Retinal pigment epithelial cell (primary cell): ENCODE measurements at places on chromosomes 6 and 20.

DNA sequence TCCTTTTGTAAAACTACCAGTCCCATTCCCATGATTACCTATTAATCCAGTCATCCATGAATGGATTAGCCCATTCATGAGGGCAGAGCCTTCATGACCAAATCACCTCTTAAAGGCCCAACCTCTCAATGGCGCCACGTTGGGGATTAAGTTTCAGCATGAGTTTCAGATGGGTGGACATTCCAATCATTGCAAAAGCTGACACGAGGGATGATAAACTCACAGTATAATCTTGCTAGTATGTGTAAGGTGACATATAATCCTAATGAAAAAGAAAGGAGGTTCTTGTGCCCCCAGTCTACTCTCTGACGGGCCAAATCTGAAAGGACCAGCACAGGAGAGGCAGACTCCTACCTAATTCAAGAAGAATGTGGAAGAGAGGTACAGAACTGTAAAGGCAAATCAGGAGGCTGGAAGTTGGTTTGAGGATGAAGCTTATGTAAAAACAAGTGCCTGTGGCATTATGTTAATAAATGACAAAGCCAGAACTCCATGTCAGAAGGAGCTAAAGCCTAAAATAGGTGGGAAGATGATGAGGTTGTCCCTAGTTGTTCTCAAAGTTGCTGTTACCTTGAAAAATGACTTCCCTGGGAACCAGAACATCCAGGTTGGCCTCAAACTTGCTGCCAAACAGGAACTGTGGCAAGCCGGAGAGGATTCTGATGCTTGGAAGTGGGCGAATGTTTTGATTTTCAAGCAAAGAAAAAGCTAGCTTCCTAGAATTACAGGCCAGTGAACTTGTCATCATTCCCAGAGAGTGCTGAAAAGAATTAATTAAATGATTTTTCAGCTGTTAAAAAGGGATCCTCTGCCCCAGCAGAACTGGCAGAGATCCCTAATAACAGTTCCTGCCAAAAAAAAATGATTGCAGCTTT lies 106.5 kb upstream of the TIAM2 start:
- DNase-seq, result peak; percentile 93

- DNase-seq, result no peak
Observed at GRCh38 chr6:163616452-163616851, 201.9 kb downstream of the QKI start.

DNA sequence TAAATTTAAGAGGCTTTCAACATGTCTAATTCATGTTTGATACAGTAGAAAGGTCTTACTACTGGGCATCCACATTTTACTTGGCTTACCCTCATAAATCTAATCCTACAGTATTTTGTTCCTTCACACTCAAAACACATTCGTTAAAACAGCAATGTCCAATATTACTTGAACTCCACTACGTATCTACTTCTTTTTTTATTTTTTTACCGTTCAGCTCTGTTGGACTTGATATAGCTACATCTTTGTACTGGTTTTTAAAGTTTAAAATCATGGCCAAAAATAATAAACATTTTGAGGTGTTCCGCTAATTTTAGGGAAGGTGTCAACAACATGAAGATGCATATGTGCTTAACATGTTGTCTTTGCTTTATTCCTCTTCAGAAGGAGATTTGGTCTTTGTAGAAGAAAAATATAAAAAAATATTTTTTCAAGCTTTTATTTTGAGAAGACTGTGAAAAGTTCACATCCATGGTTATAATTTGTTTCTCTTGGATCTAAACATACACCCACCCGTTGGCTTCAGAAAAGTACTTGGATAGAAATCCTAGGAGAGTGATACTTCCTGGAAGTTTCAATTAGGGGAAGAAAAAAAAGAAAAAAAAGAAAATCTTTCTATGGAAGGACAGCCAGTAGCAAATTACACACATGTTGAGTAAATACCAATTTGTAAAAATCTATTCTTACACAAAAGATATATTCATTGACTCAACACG lies 71.5 kb downstream of the EPB41L2 start:
- no peak for DNase-seq

DNA sequence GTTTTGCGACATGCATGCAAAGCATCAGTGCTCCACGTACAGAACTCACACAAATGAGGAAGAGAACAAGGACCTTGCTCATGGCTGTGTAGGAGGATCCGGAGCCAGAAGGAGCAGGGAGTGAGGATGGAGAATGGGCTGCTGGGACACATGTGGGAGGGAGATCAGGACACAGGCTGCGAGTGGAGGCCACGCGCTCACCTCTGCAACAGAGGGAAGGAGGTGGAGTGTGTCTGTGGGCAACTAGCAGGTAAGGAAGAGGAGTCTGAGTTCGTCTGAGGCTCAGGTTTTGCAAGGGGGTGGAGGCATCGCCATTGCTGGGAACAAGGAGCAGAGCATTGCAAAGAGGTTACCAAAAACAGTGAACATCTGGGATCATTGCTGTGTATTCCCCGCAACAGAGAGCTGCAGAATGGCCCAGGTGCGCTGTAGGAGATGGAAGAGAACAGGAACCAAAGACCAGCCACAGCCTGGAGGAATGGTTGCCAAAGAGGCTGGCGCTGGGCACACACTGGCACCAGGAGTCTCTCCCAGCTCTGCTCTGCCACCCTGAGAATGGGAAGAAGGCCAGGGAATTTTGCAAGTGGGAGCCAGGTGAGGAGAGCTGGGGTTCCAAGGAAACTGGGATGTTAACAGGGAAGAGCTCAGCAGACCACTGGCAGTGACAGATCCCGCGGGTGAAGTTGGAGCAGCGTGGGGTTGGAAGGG lies 90.0 kb upstream of the RPS6KA2 start:
- DNase-seq, result no peak

DNA sequence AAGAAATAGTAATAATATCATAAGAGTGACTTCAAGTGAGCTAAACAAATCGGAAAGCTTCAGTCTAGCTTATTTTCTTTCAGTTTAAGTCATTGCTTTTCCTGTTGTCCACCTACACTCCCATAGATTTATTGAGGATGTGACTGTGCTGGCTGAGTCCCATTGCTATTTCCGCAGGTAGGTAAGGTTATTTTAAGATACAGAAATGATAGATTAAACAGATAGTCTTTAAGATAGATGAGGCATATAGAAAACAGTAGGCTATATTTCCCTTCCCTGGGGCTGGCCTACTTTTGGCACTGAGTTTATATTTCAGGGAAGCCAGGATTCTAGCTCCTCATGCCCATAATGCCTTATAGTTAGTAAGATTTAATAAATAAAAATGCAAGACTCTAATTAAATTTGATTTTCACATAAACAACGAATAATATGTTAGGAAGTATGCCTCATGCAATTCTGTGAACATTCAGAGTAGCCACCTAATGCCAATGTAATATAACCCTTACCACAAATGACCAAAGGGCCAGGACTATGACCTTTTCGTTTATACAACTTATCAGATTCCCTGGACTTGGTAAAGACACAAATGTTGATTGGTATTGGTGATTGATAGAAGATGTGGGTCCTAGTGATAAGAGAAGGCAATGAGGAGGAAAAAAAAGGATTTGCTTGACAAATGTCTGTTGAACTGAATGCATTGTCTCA lies 1079.3 kb downstream of the EPHA7 start:
- no peak for DNase-seq

DNA sequence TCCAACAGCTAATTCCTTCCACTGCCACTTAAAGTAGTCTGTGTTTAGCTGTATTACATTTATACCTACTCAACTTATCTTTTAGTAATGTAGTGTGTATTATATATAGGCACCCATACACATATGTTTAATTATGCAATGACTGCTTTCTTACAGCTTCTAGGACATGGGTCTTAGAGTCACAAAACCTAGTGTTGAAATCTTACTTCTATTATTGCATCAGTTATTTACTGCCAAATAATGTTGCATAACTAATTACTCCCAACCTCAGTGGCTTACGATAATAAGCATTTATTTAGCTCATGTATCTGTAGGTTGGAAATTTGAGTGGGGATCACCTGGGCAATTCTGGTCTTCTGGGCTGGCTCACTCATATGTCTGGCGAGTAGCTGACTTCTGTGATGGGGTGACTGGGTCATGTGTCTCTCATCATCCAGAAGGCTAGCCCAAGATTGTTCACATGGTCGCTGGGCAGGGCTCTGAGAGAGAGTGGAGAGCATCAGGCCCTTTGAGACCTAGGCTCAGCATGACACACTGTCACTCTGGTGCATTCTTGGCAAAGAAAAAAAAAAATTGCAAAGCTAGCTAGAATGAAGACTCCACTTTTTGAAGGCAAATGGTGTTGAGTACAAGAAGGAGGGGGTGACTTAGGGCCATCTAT lies 187.0 kb downstream of the PLCB1 start:
- DNase-seq, result no peak

DNA sequence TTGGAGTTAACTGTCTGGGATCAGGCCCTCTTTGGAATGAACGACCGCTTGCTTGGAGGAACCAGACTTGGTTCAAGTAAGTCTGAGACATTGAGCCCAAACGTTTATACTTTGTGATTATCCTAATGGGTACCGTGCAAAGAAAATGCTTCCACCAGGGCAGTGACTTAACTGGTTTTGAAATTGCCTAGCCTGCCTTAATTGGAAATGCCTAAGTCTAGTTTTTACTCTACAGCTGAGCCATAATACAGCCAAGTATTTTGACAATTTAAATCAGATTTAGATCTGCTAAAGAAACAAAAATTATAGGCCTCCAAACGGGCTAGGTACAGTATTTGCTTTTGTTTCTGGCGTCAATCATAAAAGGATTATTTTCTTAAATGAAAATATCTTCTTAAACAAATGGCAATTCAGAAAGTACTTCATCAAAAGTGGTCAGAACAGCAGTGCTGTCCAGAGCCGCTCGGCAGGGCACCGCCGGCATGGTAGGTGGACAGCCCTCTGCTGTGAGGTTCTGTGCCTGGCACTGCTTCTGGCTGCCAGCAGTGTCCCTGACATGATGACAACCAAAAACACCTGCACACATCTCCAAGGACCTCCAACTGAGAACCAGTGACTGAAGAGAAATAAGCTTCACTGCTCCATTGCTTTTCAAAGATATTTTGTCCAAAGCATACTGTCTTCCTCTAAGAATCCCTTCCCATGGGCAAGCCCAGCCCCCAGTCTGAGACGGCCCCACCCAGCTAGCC lies 55.6 kb downstream of the EZR start:
- peak; percentile 70 for DNase-seq

DNA sequence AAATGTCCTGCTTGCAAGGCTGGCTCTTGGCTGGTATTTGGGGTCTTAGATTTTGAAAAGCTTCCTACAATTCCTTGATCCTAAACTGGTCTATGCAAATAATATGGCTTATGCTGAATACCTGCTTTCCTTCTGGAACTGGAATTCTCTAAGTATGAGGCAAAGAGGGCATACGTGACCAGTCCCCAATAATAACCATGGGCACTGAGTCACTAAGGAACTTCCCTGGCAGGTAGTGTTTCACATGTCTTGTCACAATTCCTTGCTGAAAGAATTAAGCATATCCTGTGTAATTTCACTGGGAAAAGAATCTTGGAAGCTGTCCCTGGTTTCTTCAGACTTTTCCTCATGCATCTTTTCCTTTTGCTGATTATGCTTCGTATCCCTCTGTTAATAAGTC lies 106.5 kb downstream of the MMS22L start:
- no peak for DNase-seq

- no peak for DNase-seq
Observed at GRCh38 chr6:17962436-17963031, 24.9 kb downstream of the KIF13A start.

- no peak for DNase-seq
Observed at GRCh38 chr6:42690151-42690702, 32.2 kb downstream of the PRPH2 start.

DNA sequence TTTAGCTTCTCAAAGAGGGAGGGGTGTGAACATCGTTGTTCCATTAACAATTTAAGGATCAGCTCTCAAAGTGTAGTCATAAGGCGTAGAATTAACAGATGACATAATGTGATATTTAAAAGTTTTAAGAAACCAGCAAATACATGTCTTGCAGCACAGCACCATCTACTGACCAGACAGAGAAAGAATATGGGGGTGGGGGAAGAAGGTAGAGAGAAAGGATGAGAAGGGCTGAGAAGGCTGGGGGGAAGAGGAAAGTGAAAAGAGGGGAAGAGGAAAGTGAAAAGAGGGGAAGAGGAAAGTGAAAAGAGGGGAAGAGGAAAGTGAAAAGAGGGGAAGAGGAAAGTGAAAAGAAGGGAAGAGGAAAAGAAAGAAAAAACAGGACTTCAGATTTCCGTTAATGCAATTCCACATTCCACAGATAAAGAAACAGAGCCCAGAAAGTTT lies 80.9 kb downstream of the HAO1 start:
- peak; percentile 75 for DNase-seq

DNA sequence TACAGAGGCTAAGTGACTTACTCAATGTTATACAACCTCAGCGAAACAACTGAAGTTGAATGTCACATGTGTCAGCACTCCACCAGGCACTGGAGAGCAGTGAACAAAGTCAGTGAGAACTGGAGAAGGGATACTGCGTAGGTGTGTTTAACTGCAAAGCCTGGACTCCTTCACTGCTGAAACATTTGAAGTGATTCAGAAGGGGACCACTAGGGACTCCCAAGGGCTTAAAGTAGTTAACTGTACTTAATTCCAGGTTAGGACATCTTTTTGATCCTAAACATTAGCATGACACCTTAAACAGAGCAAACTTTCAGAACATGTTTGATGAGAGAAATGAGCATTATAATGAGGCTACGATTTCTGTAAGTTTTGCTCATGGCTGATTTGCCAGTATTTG lies 45.0 kb upstream of the ZBTB24 start:
- no peak for DNase-seq

GRCh38 chr20:3712279-3712873 lies at the start of gene SIGLEC1:
TSS of gene SIGLEC1 (minus strand) at chr20:3712600. CDS start at chr20:3707128, 5,472 bp downstream.
- no peak for DNase-seq

DNA sequence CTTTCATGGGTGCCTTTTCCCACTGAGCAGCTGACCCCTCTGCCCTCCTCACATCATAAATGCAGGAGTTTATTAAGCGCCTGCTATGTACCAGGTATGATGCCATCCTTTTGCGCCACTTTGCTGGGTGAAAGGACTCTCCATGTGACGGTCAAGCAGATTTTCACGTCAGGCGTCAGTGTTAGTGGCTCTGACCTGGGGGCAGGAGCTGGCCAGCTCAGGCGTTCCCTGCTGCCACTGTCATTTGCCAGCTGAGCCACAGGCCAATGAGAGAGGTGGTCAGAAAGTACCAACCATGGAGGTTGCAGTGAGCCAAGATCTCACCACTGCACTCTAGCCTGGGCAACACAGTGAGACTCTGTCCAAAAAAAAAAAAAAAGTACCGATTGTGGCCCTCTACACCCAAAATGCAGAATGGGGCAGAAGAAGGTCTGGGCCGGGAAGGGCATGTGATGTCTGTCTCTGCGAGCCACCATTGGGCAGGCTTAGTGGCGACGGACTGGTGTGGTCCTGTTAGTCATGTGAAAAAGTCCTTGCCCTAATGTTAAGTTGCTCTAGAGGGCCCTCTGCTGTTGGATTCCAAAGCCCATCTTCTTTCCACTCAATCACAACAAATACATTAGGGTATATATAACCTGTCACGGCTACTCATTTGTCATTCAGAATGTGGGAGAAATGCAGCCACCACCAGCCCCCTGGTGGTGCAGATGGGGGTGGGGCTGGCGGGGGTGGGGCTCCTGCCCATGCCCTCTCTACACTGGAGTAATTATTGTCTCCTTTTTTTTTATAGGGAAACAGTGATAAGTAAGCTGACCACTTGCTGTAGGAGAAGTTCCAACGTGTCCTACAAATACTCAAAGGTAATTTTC lies 18.4 kb upstream of the SLC22A1 start:
- DNase-seq, result no peak
